Stimulated activated CD4-positive, alpha-beta T cell treated with anti-CD3 and anti-CD28 coated beads, Interleukin-12 subunit alpha, Interleukin-12 subunit beta, amount 100 ng/mL, for 4 hours (primary cell): ENCODE measurements at places on chromosomes 13 and 19.

DNA sequence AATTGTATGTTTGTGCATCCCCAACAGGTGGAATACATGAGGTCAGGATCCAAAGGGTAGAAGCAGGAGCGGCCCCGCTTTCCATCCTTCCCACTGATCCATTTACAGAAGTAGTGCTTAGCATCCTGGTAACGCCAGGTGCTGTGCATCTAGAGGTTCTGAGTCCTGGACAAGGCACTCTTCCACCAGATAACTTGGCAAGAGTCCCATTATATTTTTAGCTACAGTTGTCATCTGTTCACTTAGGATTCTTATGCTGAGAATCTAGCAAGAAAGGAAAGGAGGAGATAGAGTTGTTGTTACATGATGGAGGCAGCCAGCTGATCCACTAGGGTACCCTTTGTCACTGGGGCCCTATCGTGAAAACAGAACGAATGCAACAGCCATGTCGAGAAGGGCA lies 389.5 kb upstream of the ZNF507 start:
- no peak for DNase-seq

GRCh38 chr13:95180513-95181245 lies 120.6 kb downstream of the ABCC4 start:
- no peak for DNase-seq

DNA sequence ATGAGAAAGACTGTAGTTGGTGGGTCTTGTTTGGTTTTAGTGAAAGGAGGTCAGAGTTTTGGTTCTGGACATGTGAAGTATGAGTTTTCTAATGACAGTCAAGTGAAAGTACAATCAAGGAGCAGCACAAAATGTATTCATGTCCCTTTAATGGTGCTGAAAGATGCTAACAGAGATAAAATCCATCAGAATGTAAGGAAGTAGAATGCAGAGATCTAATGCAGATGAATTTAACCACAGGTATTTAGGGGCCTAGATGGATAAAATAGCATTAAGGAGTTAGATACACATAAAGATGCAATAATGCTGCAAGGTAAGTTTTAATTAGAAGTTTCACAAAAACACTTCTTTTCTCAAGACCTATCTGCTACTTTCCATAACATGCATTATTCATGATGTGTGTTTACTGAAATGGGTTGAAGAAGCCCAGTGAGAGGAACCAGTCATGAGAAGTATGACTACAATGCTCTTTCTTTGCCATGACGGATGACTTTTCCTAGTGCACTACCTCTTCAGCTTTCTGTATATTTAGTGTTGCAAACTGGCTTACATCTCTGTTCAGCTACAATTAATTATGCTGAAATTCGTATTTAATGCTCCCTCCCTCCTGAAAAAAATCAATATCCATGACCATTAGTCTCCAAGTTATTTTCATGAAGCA lies 222.9 kb upstream of the HTR2A start:
- DNase-seq: no peak

DNA sequence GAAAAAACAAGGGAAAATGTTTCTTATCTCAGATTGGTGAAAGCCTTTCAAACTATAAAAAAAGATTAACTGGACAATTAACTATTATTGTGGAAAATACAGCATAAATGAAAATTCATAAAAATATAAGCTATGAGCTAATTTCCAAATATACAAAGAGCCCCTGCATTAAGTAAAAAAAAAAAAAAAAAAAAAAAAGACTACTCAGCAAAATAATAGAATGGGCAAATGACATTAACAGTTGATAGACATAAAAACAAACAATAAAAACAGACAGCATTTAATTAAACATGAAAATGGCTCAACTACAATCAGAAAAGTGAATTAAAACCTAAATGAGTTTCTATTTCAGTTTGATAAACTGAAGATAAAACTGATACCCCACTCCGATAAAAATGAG lies 77.5 kb downstream of the RBM26 start:
- no peak for DNase-seq

DNA sequence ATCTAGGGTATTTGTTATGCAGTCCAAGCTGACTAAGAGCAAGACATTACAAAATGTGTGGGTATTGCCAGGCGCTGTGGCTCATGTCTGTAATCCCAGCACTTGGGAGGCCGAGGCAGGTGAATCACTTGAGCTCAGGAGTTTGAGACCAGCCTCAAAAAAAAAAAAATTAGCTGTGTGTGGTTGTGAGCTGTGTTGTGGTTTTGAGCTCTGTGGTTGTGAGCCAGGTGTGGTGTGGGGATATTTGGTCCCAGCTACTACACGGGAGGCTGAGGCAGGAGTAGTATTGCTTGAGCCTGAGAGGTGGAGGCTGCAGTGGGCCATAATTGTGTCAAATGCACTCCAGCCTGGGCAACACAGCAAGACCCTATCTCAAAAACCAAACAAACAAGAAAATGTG lies 5.6 kb upstream of the KEAP1 start:
- no peak for DNase-seq

DNA sequence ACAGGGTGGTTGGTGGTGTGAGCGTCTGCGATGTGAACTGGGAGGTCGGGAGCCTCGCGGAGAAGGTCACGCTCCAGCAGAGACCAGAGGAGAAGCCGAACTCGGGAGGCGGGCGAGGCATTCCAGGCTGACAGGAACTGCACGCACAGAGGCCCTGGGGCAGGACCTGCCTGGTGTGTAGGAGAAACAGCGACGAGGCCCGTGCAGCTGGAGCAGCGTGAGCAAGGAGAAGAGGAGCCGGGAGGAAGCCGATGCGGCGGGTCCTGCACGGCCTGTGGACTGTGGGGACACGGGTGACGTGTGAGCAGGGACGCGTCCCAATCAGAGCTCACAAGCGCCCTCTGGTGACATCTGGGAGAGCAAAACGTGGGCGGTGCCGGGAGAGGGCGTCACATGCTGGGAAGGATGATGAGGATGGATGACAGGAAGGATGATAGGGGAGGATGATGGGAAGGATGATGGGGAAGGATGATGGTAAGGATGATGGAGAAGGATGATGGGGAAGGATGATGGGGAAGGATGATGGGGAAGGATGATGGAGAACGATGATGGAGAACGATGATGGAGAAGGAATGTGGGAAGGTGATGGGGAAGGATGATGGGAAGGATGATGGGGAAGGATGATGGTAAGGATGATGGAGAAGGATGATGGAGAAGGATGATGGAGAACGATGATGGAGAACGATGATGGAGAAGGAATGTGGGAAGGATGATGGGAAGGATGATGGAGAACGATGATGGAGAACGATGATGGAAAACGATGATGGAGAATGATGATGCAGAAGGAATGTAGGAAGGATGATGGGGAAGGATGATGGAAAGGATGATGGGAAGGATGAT lies 16.1 kb upstream of the MADCAM1 start:
- DNase-seq: no peak

DNA sequence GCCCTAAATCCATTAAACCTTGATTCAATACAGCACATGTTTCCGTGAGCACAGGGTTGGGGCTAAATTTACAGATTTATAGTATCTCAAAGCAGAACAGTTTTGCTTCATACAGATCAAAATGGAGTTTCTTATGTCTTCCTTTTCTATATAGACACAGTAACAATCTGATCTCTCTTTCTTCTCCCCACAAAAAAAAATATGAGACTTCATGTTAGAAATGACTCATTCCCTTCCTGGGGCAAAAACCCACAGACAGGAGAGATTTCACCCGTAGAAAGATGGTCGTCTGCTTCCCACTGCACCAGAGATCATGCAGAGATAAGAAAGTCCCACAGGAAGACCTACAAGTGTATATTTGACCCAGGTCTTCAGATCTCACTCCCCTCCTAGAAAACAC lies 7.7 kb upstream of the ZNF611 start:
- DNase-seq: no peak

GRCh38 chr13:24887759-24888158 lies 123.8 kb downstream of the RNF17 start:
- DNase-seq: no peak

GRCh38 chr13:98845742-98846141 lies 93.3 kb upstream of the SLC15A1 start:
- no peak for DNase-seq

DNA sequence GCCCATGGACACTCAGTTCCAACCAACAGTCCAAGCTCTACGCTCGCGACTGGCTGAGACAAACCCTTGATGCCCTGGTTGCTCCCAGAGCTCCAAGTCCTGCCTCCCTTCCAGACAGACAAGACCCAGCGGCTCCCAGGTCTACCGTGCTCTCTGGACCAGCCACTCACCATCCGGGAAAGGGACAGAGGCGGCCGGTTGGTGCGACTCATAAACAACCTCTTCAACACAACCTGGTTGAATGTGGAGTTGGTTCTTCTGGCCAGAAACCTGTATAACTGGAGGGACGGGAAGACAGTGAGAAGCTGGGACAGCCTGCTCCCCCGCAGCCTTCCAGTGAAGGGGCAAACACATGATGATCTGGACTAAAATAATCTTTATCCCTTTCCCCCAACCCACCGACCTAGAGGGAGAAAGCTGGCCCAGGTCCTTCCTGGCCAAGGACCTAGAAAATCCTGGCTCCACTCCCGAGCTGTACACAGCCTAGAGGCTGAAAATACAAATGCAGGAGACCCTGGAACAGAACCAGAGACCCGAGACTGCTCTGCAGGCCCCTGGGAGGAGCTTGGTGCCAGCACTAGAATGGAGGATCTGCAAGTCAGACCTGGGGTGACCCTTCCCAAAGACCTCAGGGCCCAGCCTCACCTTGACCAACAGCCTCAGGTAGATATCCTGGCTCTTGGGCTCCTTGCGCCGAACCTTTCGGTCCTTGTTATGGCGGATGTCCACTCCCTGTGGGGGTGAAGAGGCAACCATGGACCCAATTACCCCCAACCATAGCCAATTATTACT lies 1.6 kb downstream of the RPL18 start:
- no peak for DNase-seq

- no peak for DNase-seq
These were observed 97.5 kb downstream of the TNFRSF19 start for GRCh38 chr13:23667750-23668149.

DNA sequence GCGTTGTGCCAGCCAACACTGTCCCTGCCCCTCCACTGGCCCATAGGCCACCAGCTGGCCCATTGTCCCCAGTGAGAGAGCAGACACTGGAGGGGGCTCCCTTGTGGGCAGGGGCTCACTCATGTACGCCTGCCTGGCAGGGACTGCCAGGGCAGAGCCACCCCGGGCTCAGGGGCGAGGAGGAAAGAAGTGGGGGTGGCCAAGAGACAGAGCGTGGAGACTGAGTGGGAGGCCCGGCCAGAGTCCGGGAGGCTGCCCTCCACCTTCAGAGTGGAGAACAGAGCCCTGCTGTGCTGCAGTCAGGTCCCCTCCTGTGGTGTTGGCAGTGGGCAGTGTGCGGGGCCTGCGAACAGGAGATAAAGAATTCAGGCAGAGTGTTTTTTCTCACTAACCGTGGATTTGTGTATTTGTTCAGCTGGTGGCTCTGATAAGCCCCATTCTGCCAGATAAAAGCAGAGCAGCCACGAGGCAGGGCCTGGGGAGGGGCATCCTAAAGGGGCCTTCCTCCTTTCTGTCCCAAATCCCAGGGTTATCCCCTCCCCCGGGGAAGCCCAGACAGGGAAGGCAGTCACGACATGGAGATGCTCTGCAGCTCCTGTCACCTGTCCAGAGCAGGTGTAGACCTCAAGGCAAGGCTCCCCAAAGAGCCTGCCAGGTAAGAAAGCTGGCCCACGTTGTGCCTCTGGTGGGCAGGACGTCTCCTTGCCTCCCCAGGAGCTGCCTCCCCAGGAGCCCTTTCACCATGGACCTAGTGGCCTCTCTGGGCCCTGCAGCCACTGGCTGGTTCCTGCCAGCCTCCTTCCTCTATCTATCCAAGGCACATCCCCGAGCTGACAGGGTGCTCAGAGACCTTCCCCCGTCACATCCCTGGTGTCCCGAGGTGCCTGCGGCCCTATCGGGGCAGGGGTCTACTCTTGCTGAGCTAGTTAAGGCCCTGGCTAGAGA lies 33.0 kb downstream of the LYL1 start:
- no peak for DNase-seq

DNA sequence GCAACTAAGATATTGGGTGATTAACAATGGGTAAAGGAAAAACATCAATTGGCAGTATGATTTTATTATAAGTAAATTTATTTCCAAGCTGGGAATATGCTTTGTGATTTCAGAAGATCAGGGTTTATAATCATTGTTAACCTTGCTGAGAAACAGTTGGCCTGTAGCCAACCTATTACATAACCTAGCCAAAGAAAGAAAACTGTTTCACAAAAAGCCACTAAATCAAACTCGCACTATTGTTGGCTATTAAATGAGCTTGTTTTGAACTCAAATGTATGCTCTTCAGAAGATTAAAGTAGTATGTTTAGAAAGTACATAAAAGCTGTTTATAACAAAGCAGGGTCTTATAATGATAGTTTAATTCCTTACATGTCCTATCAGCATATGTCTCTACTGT lies 151.7 kb downstream of the LHFPL6 start:
- DNase-seq: no peak

- DNase-seq: peak; percentile 100
These were observed at the start of gene TRIM28 for GRCh38 chr19:58543826-58544590. TSS of gene TRIM28 (plus strand) at chr19:58544064. CDS start at chr19:58544758, 694 bp downstream.

GRCh38 chr13:47480951-47481350 lies 520.1 kb downstream of the SUCLA2 start:
- no peak for DNase-seq

DNA sequence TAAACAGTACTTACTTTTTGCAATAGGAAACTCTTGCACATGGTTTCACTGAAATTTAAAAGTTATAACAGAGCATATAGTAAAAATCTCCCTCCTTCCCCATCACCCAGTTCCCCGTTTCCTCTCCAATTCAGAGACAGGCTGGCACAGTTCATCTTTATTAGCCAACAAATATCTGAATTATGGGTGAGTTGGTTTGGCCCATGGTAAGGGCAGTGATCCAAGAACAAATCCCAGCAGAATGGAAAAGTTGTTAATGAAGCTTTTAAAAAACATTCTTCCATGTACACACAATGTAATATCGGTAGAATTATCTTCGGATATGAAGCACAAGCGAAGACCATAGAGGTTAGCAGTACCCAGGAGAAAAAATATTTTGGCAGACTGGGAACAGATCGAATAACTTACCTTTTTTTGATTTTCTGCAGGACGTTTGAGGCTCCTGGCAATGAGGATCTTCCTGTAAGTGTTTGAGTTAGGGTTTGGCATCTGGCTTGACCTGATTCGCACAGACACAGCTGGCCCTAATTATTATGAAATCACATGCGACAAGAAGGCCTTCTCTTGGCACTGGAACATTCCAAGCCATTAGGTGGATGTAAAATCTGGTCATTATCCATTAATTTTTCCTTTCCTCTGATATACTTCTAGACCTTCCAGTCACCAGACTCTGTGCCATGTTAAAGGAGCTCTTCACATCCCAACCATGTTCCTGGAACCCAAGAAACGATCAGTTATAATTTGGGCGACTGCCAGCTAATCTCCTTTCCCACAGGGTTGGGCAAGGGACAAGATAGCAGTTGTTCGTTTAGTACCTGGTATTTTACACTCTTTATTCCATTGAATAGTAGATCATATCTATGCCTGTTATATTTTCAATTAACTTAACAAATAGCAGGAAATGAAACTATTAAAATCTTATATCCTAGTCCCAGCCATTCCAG lies 139.4 kb upstream of the TSC22D1 start:
- no peak for DNase-seq

GRCh38 chr13:106101201-106101600 lies 434.3 kb downstream of the EFNB2 start:
- no peak for DNase-seq
